ENCODE measurements at places on chromosomes 2 and 18. TPM values are rescaled to one million over a fixed set of nuclear protein-coding genes. Genes with fewer than 3 reads are reported as not detected.

The ILKAP gene
- 16.6 TPM for total RNA-seq

The NDC80 gene
- 3.8 TPM for total RNA-seq

The ANAPC1 gene
- total RNA-seq: 66.6 TPM

The LAMA1 gene
- total RNA-seq: 0.22 TPM

The EVA1A gene
- total RNA-seq: 25.4 TPM

The CDK15 gene
- total RNA-seq: under 0.01 TPM

The CD207 gene
- 0.11 TPM for total RNA-seq

The EMX1 gene
- not detected for total RNA-seq

The HOXD13 gene
- under 0.01 TPM for total RNA-seq

The DYSF gene
- 34.2 TPM for total RNA-seq

The KLHL14 gene
- total RNA-seq: 0.98 TPM

The SERPINB5 gene
- not detected for total RNA-seq

The SLC23A3 gene
- total RNA-seq: 0.54 TPM

The ACMSD gene
- not detected for total RNA-seq

The TLX2 gene
- not detected for total RNA-seq

The PTH2R gene
- total RNA-seq: under 0.01 TPM

The NFATC1 gene
- total RNA-seq: 21.0 TPM

The GAL3ST2 gene
- total RNA-seq: not detected

The CROCC2 gene
- total RNA-seq: not detected

The DYNAP gene
- not detected for total RNA-seq

The KLHL30 gene
- not detected for total RNA-seq

The CNTNAP5 gene
- under 0.01 TPM for total RNA-seq

The NBAS gene
- total RNA-seq: 80.8 TPM

The BOLL gene
- not detected for total RNA-seq

The MFSD2B gene
- total RNA-seq: under 0.01 TPM

The SLC8A1 gene
- 0.69 TPM for total RNA-seq

The RESP18 gene
- total RNA-seq: not detected
